Germinal center (tissue), 1 donor: ENCODE measurements at places on chromosomes 4 and X.

DNA sequence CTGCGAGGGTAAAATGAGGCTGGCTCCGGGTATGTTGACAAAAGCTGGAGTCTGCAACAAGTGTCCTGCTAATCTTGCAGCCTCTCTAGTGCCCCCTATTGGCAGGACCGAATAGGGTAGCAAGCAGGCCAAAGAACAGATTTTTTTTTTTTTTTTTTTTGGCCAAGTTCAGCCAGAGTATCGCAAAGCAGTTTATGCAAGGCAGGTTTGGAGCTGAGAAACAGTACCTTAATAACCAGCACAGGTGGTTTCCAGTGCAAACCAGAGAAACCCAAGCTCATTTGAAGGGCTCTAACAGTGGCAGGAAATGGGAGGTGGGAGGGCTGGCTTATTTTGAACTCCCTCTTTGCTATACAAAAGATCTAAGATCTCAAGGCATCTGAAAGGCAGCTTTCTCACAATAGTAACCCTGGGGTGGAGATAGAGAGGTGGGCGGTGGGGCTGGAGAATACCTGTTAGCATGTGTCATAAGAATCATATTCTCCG, 38.2 kb upstream of the OCIAD2 start:
- no peak for DNase-seq

GRCh38 chr4:151721466-151721865, 39.3 kb downstream of the GATB start:
- no peak for DNase-seq

GRCh38 chr4:151829309-151829708, 68.5 kb upstream of the GATB start:
- DNase-seq: no peak

- no peak for DNase-seq
Measured at GRCh38 chr4:142818031-142818430, 28.1 kb downstream of the INPP4B start.

DNA sequence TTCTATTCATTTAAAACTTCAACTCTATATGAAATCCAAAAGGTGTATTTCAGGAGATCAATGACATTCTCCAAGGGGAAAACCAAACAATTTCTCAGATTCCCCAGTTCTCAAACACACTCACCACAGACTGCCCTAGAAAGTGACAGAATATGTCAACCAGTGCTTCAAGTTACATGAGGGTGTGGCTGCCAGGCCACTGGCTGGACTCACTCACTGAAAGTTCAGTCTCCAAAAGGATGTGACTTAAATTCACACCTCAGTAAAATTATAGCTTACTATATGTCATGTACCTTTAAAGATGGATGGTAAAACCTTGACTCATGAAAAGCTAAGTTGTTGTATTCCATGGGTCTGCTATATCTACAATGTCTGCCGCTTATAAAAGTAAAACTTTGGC, 7.3 kb downstream of the INPP4B start:
- DNase-seq: no peak

DNA sequence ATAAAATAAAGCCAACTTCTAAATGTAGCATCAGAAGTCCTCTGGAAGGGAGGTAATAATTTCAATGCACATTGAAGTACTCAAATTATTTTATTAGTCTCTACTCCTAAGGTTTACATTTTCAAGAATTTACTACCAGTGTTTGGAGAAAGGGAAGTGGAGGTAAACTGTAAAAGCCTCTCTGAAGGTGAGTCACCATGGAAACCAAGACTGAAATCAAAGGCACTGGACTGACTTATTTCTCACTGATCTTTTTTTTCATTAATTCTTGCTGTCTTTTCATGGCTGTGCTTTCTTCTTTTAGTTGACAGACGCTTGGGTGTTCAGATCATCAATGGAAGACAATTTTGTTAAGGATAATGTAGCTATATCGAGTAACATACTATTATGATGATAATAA, 9.7 kb downstream of the SLC39A8 start:
- no peak for DNase-seq

GRCh38 chrX:141142946-141143345, 34.0 kb downstream of the LDOC1 start:
- DNase-seq: no peak

- DNase-seq: no peak
Measured at GRCh38 chrX:119486745-119487144, 18.5 kb downstream of the SLC25A5 start.

DNA sequence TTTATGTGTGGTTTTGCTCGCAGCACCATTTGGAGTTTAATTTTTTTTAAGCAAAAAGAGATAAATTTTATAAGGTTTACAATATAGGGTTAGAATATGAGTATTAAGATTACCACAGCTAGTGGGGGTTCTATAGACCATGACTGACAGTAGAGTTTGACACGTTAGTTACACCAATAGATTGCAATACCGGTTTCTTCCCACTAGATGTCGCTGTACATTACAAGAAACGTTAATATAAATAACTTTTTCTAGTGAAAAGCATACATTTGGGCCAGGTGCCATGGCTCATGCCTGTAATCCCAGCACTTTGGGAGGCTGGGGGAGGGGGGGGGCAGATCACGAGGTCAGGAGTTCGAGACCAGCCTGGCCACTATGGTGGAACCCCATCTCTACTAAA, 433.6 kb downstream of the MAGEB5 start:
- peak; percentile 2 for DNase-seq

DNA sequence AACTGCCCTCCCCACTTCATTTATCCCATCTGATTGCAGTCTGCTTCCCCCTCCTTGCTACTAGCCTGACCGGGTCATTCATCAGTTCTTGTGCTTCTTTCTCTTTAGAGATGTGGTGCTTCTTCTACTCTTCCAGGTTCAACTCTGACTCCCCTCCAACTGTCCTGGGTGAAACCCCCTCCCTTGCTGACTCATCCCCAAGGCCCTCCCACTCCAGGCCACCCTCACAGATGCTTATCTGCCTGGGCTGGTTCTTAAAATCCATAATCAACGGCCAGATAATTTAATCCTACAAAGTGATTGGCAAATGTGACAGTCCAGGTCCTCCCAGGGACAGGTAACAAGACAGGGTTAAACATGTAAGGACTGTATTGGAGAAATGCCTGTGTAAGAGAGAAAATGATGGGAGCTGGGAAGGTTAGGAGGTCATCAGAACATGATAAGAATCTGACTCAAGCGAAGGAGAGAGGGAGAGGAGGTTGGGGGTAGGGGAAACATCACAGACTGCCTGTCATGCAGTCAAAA, 182.8 kb upstream of the C1QTNF7 start:
- no peak for DNase-seq

DNA sequence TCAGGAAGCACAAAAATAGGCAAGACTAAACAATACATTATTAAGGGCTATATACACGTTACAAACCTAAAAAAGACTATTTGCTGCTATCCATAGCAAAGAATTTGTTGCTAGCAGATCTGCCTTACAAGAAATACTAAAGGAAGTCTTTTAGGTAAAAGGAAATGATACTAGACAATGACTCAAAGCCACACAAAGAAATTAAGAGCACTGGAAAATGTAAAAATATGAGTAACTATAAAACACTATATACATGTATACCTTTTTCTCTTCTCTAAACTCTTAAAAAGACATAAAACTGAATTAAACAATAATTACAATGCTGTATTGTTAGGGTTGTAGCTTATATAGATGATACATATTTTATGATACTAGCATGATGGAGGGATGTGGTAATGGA, 25.7 kb downstream of the SLC9A7 start:
- DNase-seq: no peak
